ENCODE measurements at places on chromosomes 3 and 15. TPM values are rescaled to one million over a fixed set of nuclear protein-coding genes. Genes with fewer than 3 reads are reported as not detected.
A peak's percentile ranks its signal among the peaks of the same experiment; 100 is the strongest.

TRIM71 gene
- total RNA-seq, result not detected

GRCh38 chr3:152299249-152299976 is 30.7 kb downstream of the MBNL1 start:
- peak; percentile 42 for DNase-seq

CACNA1D gene
- total RNA-seq, result 20.4 TPM

GOLGA6A gene
- total RNA-seq, result not detected

GRCh38 chr3:71926262-71926600 is 141.3 kb upstream of the PROK2 start:
- peak; percentile 65 for DNase-seq

All from body of pancreas (tissue), 4 donors.